CD8-positive, alpha-beta T cell (primary cell): ENCODE measurements at places on chromosomes 12 and 14.

DNA sequence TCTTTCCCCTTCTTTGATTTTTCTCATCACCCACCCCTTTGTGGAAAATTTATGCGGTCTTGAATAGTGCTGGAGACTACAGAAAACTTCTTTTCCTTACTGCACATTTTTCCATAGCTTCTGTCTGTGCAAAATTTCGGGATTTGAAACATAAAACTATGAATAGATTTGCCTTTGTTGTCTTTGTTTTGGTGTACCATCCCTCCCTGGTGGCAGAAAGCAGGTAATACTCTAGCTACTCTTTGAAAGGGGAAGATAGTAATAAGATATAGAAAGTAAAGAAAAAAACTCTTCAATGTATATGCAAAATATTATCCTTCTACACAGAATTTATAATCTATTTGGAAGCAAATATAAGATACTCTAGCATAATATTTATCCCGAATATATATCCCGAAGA, 79.1 kb upstream of the LMO3 start:
- no peak for DNase-seq

DNA sequence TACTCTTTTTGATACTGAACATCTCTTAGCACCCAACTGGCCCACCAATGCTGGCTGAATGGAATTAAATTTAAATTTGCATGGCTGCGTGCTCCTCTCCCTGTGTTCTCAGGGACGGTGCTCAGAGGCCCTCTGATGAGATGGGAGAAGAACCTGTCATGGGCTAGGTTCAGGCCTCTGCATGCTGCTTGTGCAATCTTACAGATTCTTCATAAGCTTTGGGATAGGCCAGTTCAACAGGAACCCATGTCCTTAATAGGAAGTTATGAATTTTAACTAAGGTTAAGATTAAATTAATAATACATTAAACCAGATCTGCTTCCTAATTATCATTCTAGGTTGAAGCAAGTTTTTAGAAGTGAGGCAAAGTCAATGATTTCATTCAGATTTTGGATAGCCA, 119.7 kb upstream of the LRIG3 start:
- no peak for DNase-seq

GRCh38 chr14:95313707-95314106, 6.0 kb downstream of the CLMN start:
- no peak for DNase-seq

GRCh38 chr12:107660861-107661415, 24.7 kb upstream of the PWP1 start:
- no peak for DNase-seq

GRCh38 chr14:30525833-30526232, 33.1 kb upstream of the G2E3 start:
- DNase-seq, result no peak

- no peak for DNase-seq
Measured at GRCh38 chr14:104284107-104284592, 145.8 kb downstream of the KIF26A start.

DNA sequence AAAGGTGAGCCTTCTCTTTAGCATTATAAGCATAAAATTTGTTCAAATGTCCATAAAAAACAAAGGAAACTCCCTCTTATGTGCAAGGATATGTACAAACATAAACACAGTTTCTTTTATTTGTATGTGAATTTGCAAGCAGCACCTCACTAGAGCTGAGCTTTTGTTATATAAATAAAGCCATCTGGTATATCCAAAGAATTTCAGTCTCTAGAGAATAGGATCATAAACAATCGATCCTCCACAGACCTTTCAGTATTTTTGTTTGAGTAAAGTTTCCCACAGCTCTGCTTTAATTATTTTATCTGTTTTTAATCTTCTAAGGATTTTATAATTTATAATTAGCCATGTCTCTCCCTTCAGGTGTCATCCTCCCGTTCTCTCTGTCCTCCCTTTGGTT, 89.2 kb downstream of the OTOGL start:
- DNase-seq, result no peak

DNA sequence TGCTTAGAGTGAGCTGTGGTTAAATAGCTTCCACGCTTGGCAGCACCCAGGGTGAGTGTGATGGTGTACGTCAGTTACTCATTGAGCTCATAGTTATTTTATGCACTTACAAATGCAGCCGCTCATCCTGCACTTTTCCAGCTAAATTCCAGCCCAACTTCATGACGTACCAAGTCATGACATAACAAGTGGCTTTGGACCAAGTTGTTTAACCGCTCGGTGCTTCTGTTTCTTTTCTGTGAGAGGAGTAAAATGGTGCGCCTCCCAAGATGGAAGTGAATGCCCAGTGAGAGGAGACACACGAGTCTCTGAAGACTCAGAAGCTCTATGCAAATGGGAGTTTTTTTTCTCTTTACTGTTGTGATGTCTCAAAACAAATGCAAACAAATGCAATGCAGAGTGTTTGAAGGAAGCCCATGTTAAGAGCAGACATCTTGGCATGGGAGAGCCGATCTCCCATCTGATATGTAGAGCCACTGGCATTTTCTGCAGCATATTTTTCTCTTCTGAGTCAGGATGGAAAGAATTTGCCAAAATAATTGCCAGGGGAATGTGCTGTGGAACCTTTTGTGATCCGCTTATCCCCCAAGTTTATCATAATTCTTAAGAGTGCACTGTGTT, 72.2 kb downstream of the FBXW8 start:
- no peak for DNase-seq

DNA sequence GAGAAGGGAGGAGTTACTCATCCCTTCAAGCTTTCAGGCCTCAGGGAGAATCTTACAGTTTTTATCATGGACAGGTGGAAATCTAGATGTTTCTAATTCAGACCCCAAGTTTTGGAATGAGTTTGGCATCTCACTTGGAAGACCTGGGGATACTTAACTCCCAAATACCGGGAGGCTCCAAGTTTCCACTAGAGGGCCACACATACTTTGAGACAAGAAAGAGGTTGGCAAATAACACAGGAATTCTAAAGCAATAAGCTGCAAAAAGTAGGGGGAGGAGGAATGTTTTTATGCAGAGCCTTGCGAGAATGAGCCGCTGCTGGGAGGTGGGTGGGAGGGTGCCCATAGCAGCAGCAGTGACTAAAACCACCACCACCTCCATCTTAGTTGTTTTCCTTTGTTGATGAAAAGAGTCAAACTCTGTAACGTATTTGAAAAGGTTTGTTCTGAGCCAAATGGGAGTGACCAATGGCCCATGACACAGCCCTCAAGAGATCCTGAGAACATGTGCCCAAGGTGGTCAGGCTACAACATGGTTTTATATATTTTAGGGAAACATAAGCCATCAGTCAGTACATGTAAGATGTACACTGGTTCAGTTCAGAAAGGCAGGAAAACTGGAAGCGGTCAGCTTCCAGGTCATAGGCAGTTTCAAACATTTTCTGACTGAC, 34.2 kb upstream of the RNASE1 start:
- no peak for DNase-seq

GRCh38 chr12:62540354-62540753, 73.7 kb downstream of the MON2 start:
- no peak for DNase-seq

DNA sequence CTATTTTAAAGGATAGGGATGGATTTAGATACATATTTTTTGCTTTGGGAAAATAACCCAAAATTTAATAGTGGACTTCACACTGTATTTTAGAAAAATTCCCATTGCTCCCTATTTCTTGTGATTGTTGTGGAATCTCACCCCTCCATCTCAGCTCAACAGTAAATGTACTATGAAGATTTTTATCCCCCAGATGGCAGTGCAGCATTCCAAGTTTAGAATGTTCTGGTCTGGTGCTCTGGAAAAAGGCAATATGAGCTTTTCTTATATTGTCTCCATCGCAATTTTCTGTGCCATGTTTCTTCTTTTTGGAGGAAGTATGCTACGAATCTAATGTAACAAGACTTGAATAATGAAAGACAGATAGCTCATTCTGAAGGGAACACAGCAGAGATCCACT, 471.7 kb upstream of the SYT1 start:
- no peak for DNase-seq

DNA sequence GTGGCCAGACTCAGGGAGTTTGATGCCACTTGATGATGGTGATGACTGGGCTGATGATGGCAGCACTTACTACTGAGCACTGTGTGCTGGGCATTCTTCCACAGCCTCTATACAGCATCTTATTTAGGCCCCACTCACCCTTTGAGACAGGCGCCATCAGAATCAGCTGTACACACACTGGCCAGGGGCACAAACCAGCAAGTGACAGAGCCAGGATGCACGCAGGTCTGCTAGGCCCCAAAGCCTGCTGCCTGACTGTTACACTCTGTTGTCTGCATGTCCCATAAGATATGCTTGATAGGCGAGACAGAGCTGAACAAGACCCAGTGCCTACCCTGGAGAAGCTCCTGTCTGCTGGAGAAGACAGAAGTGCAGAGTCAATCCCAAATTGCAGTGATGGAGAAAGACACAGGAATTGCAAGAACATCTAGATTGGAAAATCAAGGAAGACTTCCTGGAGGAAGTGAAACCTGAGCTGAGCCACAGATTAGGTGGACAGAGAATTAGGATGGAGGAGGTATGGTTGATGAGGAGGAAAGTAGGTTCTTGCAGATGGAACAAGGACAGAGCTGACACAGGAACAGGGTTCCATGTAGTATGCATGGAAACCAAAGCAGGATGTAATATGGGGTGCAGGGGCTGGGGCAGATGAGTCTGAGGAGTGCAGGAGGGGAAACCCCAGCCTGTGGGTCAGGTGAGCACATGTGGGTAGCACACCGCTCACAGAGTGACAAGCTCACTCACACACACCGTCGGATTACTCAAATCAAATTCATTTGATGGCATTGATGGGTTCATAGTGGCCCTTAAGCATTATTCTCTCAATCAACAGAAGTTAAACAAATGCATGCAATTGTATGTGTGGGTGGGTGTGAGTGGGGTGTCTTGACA, 117.3 kb downstream of the BEGAIN start:
- DNase-seq, result no peak

DNA sequence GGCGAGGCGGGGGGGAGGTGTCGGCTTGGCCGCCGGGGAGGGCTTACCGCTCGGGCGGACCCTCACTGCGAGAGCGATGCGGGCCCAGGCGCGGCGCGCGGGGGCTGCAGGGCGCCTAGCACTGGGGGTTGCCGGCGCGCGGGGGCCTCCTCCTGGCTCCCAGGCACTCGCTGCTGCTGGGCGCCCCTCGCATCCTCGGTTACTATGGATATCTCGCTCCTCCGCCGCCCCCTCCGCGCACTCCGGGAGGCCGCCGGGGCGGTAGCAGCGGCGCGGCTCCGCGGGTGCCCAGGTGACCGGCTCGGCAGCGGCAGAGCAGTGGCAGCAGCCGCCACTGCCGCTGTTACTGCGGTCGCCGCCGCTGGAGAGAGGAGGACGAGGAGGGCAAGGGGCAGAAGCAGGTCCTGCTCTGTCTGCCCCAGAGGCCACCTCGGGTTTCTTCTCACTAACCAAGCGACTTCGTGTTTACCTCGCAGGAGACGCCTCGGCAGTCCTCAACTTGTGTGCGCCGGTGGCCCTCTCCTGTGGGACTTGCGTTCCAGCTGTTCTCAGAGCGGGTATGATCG, 250.1 kb downstream of the APAF1 start:
- no peak for DNase-seq

- DNase-seq, result no peak
Measured at GRCh38 chr12:3453990-3454680, 36.9 kb upstream of the PRMT8 start.

- DNase-seq, result no peak
Measured at GRCh38 chr12:3725388-3726115, 27.4 kb downstream of the CRACR2A start.

DNA sequence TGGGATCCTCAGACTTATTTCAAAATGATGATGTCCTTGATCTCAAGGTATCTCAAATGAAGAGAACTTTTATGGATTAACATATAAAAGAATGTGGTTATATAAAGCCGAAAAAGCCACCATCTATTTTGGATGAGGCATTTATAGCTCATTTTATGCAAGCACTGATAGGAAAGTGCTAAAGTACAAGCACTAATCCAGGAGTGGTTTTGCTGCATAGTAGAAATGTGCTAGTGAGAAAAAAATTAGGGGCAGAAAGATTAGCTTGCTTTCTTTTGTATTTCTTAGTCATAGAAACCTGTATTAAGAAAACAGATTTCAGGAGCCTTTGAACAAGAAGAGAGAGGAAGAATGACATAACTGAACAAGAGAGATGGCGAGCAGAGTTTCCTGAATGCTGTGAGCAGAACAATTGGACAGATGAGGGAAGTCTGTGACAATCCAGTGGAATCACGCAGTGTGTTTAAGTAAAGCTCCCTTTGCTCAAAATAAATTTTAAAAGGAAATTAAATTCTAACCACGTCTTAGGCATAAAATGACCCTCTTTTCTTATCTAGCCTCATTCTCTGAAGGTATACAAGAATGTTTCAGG, 238.2 kb upstream of the NOVA1 start:
- no peak for DNase-seq

DNA sequence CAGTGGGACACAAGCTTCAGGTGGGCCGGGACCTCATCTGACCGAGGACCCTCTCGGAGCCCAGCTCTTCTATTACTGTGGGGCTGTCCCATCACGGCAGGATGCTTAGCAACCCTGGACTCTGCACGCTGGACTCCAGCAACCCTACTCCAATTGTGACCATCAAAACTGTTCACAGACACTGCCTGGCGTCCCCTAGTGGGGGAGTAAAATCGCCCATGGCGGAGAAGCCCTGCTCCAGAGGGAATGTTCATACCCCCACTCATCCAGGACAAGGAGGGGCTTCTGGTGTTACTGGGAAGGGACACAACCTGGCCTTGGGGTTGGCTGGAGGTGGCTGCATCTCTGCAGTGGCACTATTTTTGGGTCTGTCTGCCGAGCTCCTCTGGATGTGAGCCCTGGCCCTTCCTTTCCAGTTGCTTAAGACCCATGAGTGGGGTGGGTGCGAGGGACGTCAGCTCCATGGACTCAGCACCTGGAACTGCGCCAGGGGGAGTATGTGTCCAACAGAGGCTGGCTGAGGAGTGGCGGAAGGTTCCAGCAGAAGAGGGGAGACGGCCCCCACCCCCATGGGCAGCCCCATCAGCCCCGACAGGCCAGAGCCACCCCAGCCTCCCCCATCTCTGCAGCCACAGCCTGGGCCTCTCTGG, 103.8 kb downstream of the RFLNA start:
- no peak for DNase-seq
